ENCODE measurements at places on chromosomes 2 and 18.

- no peak for DNase-seq
These were observed 272.9 kb downstream of the CDH20 start for GRCh38 chr18:61606068-61606660.

DNA sequence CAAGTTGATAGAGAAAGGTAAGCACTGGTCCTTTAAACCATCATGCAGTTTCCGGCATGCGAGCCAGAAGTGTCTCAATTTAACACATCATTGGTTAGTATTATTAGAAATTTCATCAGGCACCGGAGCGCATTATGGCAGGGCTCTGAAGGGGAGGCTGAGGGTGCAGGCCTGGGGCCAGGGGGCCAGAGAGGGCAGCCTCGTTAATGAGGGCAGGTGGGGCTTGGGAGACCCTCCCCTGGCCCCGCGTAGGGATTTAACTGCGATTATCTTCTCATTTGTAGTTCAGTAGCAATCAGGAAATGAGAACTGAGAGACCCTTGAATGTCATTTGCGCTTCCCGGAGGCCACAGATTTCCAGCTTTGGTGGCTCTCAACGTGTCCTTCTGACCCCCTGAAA is 246.4 kb downstream of the KLHL29 start:
- no peak for DNase-seq

- DNase-seq = no peak
These were observed 298.1 kb downstream of the MTX2 start for GRCh38 chr2:176567361-176567760.

GRCh38 chr2:118844261-118845004 is 3.0 kb downstream of the EN1 start:
- DNase-seq = no peak

- DNase-seq = no peak
These were observed 77.8 kb upstream of the TMEM200C start for GRCh38 chr18:5973099-5973498.

DNA sequence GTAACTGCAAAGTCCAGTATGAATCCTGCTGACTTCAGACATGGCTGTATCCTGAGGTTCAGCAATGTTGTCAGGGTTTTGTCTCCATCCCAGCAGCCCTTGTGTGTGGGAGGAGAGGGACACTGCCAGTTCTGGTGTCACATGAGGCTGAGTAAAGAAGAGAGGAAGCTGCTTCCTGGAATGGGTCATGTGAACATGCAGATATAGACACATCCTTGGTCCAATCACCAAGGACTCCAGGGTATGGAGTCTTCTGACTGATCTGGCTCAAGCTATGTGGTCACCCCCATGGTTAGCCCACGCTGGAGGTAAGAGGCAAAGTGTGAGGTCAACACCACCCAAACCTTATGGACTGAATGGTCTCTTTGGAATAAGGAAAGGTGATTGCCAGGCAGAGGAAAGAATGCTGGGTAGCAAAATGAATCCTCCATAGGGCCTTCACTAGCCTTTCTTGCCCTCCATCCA is 134.4 kb upstream of the SLC1A4 start:
- DNase-seq = peak; percentile 39

DNA sequence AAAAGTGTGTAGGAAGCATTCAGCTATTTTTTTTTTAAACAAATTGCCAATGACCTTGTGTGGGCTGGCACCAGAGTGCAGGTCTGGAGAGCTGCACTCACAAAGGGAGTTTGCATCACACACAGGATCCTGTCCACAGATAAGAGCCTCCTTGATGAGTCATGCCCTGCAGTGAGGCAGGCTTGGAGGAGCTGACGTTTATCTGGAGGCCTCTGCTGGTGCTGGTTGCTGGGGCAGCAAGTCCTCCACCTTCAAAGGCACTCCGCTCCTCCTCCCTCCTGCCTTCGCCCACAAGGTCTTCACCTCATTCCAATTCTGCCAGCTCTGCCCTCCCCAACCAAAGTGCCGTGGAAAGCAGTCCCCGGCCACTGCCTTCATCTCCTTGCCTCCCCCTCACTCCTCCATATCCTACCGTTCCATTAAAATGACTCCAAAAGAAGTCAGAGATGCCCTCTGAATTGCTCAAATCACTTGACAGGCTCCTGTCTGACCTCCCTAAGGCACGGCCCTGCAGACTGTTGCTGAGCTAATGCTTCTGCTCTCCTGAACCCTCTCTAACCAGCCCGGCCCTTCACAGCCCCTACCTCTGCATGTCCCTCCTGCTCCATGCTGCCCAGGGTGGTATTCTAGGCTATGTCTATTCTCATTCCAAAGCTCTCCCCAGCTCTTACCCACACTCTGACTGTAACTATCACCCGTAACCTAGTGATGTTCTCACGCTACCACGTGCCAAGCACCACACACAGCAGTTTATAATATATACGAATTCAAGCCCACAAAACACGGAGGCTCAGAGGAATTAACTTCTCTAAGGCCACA is 30.9 kb downstream of the LONRF2 start:
- DNase-seq = no peak

DNA sequence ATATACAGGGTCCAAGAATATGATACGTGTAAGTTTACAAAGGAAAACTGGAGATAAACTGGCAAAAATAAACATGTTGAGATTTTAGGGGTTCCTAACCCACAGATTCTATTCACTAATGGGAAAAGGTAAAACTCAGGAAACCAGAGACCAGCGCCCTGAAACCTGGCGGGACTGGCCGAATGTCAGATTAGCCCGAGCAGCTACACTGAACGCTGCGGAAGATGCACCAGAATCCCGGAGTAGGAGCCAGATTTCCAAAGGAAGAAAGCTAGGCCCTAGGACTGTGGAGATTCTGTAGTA is 679 bp upstream of the WDR75 start:
- no peak for DNase-seq

GRCh38 chr2:65282477-65283053 is 54.9 kb downstream of the ACTR2 start:
- DNase-seq = peak; percentile 58

DNA sequence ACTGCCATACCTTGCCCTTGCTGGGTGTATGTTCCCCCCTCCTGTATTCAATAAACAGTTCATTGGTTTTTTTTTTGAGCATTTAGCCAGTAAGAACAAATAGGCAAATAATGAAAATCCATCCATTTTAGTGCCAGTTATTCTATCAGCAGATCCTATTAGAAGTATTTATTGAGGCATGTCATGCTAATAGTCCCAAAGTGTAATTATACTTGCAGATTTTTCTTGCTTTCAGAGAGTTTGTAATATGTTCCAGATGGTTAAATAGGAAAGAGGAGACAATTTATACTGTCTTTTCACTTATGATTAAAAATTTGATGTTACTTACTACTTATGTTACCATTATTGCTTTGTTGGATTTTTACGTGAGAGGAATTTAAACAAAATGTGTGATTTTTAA is 127.6 kb downstream of the NCOA1 start:
- DNase-seq = no peak

- DNase-seq = peak; percentile 14
These were observed 325.3 kb upstream of the SMIM21 start for GRCh38 chr18:75752740-75753263.

DNA sequence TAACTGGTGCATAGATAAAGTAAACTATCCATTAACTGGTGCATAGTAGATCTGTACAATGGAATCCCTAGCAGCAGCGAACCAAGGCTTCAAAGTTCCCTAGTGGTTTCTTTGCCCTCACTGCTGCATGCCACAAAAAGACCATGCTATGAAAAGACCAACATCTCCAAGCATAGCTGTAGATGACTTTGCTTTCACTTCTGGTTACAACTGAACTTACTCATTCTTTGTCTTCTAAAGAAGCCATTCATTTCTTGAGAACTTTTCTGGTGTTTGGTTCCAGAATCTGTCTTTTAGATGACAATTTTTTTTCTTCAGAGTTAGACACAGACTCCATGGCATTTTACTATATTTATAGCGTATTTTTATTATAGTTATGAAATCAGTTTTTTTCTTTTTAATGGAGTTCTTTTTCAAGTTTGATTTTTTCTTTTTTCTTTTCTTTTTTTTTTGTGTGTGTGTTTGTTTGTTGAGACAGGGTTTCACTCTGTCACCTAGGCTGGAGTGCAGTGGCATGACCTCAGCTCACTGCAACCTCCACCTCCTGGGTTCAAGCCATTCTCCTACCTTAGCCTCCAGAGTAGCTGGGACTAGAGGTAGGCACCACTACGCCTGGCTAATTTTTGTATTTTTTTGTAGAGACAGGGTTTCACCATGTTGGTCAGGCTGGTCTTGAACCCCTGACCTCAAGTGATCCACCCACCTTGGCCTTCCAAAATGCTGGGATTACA is 63.6 kb downstream of the SLC35F5 start:
- DNase-seq = no peak

DNA sequence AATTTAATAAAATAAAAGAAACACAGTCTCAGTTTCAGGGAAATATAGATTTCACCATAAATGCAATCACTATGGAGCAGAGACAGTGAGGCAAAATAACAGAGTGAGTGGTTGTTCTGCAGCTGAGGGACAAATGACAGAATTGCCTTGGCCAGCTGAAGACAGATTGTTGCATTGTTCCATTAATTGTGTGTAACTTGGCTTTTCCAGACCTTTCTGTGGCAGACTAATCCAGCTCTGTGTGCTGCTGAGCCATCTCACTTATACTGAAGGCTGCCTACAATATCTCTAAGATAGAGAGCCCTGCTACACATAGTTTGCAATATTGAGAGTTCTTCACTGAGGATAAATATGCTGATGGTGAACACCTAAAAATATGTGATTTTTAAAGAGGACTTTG is 11.5 kb downstream of the LRRTM1 start:
- DNase-seq = no peak

DNA sequence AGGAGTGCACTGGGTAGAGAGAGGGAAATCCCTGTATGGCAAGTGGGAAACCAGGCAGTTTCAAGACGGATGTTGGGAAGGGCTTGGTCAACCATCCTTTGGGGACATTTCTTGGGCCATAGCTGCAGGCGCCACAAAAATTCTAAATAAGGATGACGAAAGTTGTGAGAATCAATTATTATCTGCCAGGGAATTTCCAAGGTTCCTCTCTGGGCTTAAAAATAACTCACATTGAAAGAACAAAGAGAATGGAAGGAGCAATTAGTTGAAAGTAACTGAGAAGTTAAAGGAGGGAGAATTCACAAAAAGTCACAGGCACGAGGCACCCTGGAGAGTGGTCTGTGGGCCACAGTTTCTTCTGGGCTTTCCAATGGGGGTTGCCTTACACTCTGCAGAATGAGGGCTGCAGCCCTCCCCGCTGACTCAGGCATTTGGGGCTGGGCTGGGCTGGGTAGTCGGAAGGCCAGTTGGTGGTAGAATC is 195.7 kb downstream of the SMAD7 start:
- no peak for DNase-seq

GRCh38 chr2:168180483-168180882 is 66.9 kb downstream of the STK39 start:
- DNase-seq = peak; percentile 31

- no peak for DNase-seq
These were observed 1.8 kb downstream of the CHRNA1 start for GRCh38 chr2:174762464-174762863.

DNA sequence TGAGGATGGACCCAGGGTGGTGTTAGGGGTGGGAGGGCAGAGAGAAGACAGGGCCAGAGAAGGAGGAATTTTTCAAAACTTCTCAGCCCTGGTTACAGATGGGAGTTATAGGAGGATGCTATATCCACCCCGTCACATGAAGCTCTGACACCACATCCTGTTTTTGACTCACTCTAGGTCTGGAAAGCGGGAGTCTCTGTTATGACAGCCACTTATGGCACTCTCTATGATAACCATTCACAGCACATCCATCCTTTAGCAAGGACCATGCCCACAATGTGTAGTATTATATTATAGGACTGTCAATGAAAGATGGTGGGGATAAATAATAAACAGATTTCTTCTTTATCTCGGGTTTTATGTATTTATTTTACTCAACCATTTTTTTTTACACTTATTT is 461.2 kb downstream of the CDH2 start:
- no peak for DNase-seq

DNA sequence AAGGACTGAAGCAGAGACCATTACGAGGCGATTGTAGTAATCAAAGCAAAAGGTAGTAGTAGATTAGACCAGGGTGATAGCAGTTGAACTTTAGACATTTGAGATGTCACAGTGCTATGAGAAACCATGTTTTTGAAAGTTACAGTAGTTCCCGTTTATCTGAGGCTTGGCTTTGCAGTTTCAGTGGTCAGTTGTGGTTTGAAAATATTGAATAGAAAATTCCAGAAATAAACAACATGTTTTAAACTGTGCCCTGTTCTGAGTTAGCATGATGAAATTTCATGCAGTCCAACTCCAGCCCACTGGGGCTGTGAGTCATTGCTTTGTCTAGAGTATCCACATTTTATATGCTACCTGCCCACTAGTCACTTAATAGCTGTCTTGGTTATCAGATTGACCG is 47.5 kb downstream of the ZNF638 start:
- no peak for DNase-seq

- no peak for DNase-seq
These were observed 22.5 kb upstream of the TACR1 start for GRCh38 chr2:75221862-75222261.

DNA sequence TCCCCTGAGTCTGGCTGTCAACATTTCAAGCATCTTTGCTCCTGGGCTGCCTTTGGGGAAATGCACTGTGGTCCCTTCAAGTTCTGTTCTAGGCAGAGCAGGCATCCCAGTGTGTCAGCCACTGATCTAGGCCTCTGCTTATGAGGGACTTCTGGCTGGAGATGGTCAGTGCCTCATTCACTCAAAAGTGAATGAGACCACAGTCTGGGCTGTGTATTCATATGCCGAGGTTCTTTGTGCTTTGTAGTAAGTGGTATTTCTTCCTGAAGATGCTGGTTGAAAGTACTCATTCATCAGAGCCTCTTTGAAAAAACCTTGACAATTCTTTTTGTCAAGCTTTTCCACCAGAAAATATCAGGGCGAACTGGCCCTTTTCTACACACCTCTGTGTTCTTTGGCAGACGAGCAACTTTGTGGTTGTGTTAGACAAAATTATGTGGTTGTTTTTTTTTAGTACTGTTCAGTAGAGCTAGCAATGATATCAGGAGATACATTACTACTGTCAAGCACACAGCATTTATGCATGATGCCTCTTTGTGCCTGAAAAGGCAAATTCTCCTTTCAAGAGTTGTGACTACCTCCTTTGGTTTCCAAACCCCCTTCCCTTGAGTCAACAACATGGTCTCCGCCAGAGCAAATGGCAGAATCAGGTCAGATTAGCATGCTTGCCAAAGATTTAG is 510.9 kb upstream of the NRP2 start:
- DNase-seq = no peak

GRCh38 chr2:239544918-239545465 is 144.2 kb upstream of the HDAC4 start:
- DNase-seq = no peak

GRCh38 chr2:98473995-98474780 is 29.5 kb downstream of the INPP4A start:
- no peak for DNase-seq

- DNase-seq = no peak
These were observed 484.7 kb downstream of the BCL11A start for GRCh38 chr2:60068755-60069154.

- DNase-seq = no peak
These were observed 211.8 kb downstream of the SLC8A1 start for GRCh38 chr2:40240070-40240469.

DNA sequence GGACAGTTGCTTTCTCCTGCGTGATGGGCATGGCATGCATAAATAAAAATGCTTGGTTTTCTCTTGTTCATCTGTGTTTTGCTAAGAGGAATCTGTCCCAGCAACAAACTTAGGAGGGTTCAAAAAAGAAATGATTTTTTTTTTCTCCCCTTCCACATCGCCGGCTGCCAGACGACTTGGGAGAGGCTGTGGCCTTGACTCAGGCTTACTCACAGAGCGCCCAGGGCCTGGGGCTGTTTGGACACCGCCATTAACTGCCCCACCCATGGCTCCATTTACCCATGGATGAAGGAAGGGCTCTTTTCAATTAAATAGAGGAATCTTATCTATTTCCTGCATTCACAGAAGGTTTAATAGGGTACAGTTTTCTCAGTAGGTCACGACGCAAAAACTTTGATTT is 22.3 kb upstream of the SERPINB5 start:
- no peak for DNase-seq

Measured in T47D (cell line).